ENCODE measurements at places on chromosomes 2 and 18. TPM values are rescaled to one million over a fixed set of nuclear protein-coding genes. Genes with fewer than 3 reads are reported as not detected.

GRCh38 chr2:223868005-223868404 is 30.6 kb upstream of the AP1S3 start:
- no peak for DNase-seq

DNA sequence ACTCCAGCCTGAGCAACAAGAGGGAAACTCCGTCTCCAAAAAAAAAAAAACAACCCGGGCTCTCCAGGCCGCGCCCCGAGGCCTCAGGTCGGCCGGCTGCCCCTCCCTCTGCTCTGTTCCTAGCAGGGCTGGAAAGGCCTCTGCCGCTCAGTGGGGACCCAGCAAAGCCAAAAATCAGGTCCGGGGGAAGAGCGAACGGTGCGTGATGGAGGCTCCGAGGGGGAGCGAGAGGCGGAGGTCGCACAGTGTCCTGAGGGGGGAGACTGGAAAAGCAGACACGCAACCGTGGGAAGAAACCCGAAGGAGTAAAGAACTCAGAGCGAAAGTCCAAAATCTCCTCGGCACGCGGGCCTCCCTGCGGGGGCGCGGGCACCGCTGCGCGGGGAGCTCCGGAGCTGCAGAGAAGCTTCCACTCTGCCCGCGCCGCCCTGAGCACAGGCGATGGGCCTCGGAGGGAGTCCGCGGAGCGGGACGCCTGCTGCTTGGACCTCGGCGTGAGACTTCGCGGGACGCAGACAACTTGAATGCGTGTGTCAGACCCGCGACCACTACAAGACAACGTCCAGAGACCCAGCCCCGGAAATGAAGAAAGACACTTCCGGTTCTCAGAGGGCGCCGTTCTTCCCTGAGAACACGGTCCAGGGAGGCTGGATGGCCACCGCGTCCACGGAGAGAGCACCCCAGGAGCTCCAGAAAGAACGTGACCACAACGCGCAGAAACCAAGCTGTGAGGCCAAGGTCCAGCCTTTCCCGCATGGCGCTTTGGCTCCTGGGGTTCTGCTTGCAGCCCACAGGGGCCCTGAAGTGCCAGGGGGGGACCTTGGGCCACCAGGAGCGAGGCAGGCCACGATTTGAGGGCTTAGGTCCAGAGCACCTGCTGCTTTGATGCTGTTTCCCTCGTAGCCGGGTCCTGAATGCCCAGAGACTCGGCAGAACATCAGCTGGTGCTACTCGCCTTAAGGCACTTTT is 219.8 kb downstream of the DPP10 start:
- DNase-seq: no peak

DNA sequence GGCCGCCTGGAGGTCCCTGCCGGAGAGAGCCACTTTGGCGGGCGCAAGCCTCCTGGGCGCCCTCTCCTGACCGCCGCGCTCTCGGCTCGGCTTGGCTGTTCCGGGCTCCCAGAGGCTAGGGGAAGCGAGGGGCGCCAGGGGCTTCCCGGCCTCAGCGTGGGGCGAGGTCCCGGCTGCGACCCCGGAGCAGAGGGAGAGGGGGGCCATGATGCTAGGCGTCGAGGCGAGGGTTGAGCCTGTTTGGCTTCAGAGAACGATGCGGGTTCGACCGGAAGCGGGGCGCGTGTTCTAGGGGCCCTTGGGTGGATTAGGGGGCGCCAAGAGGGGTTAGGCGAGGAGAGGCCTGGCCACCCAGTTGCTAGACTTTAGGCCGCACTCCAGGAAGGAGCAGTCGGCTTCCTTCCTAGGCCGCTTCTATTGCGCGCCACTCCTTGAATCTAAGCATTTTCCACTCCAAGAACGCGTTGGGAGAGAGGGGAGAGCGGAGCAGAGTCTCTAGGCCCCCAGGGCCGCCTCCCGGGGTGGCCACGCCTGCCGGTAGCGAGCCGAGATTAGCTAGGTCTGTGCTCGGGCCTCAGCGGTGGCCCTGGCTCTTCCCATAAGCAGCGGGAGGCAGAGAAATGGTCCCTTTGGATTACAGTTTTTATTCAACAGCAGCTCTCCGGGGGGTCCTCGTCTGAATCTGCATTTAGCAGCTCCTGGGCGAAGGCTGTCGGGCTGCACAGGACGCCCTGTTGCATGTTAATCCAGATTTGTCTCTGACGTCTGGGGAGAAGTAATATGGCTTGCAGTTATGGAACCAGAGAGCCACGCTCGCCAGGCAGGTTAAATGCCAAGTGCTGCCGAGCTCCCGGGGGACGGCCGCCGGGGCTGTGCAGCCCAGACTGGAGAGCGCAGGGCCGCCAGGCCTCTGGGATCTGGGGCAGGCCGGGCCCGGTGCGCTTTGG is 11.3 kb downstream of the MEIS1 start:
- DNase-seq: no peak

DNA sequence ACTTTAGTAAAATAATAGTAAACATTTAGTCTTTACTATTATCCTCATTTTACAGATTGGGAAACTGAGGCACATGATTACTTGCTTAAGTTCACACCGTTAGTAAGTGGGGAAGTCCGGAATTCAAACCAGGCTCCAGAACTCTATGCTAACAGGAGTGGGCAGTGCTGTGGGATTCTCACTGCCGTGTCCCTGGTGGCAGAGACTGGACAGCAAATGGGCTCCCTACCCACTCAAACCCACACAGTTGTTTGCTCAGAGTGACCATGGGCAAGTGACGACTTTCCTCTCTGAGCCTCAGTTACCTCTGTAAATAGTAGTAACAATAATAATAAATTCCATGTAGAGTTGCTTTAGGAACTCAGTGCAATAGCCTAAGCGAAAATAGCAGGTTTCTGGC is 24.0 kb downstream of the MAIP1 start:
- no peak for DNase-seq

- no peak for DNase-seq
Observed at GRCh38 chr2:143617803-143618415, 488.7 kb downstream of the ARHGAP15 start.

GRCh38 chr18:5884375-5884774 is 10.9 kb downstream of the TMEM200C start:
- no peak for DNase-seq

GRCh38 chr18:74342416-74343043 is 26.9 kb downstream of the C18orf63 start:
- DNase-seq: peak; percentile 51

GRCh38 chr18:50279752-50280151 is 1.6 kb downstream of the MBD1 start:
- DNase-seq: no peak

The AGXT gene
- 0.34 TPM for total RNA-seq

Measured in HCT116 (cell line).